Fibroblast of skin of scalp (primary cell): ENCODE measurements at places on chromosomes 3 and 15.

GRCh38 chr3:68271145-68271544 is 616.7 kb upstream of the SUCLG2 start:
- DNase-seq: no peak

DNA sequence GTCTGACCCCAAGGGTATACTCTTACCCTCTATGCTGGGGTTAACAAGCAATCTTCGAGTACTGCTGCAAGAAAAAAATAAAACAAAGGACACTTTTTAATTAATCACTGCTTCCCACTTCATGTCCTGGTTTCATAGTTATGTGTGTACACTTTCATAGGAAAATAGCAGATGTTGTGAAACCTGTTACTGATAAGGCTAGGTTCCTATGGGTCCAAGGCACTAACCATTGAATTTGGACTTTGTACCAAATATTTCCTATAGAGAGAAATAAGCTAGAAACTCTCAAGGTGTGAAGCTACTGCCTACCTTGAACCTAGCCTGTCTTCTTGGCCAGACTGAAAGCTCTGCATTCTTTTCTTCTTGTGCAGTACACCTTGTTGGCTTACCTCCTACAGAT is 14.6 kb upstream of the GPR160 start:
- DNase-seq: no peak

DNA sequence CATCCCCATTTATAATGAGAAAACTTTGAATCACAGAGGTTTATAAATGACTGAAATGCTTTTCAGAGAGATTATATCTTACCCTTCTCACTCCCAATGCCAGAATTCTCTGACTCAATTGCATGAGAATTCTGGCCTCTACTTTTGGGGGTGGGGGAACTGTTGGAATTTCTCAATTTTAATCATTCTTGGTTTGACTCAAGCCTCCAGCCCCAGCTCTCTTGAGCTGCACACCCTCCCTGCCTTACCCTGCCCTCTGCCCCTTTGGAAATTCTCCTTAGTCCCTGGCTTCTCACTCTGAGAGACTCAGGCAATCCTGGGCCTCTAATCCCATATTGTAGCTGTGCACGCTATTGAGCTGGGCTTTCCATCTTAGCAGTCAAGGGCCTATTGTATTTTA is 44.2 kb downstream of the ZNF589 start:
- peak; percentile 30 for DNase-seq

DNA sequence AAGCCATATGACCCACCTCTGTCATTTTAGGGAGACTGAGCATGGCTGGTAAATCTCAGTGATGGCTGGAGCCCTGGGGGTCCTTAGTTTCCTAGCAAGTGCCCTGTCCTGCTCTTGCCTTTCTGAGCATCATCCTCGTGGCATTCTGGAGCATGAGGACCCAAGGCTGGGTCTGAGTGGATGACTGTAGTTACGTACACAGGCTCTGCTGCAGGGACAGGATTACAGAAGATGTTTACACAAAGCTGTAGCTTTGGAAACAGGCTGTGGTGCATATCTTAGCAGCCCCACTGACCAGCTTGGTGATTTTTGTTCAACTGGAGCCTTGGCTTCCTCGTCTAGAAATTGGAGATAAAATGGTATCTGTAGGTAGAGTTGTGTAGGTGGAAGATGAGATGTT is 272.9 kb upstream of the CTDSPL start:
- no peak for DNase-seq

- peak; percentile 76 for DNase-seq
Measured at GRCh38 chr3:189132231-189132671, 39.5 kb upstream of the TPRG1 start.

DNA sequence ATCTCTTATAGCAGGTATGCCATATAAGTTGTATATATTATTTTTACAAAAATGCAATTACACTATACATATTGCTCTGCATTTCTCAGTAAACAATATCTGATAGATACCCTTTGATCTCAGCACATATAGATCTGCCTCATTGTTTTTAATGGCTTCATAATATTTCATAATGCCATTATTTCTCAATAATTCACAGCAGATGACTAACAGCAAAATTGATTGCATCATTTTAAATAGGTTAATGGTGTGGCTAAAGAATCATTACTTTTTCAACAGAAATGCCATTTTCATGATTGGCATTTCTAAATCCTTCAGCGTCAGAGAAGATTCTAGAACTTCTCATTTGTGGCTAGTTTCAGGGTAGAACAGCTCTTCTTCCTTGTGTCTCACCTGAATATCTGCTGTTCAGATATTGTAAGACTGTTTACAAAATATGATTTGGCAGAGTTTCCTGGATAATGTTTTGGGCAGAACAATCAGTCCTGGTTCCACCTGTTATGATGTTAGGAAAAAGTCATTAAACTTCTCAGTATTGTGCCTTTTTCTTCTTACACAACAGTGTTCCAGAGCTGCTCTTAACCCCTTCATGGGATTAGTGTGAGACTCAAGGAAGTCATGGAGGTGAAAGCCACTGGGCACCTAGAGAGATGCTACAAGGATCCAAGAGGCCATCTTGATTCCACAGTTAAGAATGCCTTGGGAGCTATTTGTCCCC is 397.6 kb upstream of the THBS1 start:
- no peak for DNase-seq
